ACHN (cell line): ENCODE measurements at places on chromosomes 1 and 21.
A peak's percentile ranks its signal among the peaks of the same experiment; 100 is the strongest.

GRCh38 chr1:181033799-181034451 lies at the start of gene MR1:
MR1 (plus strand) TSS chr1:181033983; CDS start chr1:181034008, 25 bp downstream.
- DNase-seq, result peak; percentile 92

DNA sequence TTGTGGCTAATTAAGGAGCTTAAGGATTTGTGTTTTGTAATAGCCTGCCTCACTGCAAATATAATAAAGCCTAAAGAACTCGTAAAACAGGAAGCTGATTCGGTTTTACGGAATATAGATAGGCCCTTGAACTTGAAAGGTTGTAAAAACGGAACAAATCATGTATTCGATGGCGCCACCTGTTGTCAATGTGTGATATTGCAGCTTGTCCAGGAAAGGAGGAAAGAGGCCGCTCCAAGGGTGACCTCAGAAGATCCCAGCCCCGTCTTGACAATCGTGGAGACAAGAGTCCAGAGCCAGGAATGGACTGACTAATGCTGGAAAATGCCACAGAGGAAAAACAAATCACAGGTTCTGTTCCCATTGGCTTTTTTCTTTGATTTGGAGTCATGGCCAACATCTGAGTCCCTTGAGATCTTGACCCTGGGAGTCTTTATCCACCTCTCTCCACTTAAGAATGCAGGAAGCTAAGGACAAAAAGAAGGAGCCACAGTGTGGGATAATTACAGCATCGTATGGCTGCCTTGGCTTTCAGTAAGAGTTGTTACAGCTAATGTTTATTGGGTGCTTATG lies 7.0 kb upstream of the IGSF21 start:
- DNase-seq, result peak; percentile 59

DNA sequence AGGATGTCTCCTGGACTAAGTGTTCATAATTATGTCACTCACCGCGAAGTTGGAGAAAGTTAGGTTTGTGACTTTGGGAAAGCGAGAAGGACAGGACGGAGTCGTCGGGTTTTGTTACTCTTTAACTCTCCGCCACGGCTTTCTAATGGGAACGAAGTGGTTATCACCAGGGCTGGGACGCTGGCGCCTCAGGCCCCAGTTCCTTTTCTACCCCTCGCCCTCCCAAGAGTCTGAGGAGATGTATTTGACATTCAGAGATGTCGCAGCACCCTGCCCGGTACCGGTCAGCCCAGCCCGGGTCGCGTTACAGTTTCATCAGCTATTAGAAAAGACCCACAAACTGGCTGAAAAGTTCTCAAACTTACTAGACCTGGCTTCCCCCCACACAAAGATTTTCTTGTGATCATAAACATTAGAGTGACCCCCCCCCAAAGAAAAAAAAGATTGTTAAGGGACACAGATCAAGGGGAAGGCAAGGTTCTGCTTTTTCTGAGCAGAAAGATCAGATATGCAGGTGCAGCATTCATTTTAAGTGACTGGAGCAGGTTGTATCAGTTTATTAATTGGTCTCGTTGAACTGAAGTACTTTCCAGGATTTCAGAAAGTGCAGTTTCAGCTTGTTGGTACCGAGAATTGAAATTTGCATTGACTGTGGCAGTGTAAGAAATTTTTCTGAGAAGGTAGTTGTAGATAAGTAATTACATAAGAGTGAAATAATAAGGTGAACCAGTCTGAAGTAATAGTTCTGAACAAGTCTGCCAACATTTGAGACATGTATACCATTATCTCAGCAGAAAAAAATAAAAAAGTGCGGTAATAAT lies 859 bp upstream of the ZBTB18 start:
- peak; percentile 20 for DNase-seq

DNA sequence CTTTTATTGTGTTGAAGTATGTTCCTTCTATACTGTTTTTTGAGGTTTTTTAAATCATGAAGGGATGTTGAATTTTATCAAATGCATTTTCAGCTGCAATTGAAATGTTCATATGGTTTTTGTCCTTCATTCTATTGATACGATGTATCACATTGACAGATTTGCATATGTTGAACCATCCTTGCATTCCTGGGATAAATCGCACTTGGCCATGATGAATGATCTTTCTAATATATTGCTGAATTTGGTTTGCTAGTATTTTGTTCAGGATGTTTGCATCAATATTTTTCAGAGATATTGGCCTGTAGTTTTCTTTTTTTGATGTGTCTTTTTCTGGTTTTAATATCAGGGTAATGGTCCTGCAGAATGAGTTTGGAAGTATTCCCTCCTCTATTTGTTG lies 214.0 kb downstream of the LMO4 start:
- DNase-seq, result no peak

DNA sequence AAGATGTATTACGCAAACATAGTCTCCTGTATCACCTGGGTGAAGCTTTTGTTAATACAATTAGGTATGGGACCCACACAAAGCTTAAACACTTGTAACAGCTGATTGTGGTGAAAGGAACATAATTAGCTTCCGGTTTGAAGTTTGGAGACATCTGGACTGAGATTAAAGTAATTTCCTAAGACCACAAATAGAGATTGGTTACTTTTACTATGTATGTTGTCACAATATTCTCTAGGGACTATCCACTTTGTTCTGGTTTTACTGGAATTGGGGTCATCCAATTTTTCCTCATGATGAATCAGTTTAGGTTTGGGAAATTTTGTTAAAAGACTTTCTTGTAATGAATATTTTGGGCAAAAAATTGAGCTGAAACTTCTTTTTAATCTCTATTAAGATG lies 71.8 kb upstream of the SAMSN1 start:
- no peak for DNase-seq
